ENCODE measurements at places on chromosomes 11 and 22.

- no peak for DNase-seq
These were observed 28.5 kb downstream of the PRDM11 start for GRCh38 chr11:45174963-45175362.

GRCh38 chr22:50479721-50480120, 1.6 kb upstream of the ADM2 start:
- no peak for DNase-seq

- DNase-seq = no peak
These were observed 7.7 kb downstream of the SCO2 start for GRCh38 chr22:50517495-50518260.

GRCh38 chr22:27581688-27582087, 219.9 kb downstream of the MN1 start:
- DNase-seq = no peak

DNA sequence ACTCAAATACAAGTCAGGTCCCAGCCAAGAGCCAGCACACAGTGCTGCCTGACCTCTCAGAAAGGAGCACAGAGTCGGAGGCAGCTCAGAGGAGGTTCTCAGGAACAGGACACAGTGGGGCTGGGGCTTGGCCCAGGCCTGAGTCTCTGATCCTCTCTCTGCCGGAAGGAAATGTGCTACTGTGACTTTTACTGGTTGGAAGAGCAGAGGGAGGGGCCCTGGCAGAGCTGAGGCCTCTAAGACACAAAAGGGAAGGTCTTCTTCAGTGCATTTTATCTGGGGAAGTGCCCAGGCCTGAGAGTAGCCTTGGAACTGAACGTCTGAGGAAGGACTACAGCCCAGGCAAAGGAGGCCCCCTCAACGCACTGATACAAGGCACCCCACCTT, 16.2 kb upstream of the CASTOR1 start:
- no peak for DNase-seq

DNA sequence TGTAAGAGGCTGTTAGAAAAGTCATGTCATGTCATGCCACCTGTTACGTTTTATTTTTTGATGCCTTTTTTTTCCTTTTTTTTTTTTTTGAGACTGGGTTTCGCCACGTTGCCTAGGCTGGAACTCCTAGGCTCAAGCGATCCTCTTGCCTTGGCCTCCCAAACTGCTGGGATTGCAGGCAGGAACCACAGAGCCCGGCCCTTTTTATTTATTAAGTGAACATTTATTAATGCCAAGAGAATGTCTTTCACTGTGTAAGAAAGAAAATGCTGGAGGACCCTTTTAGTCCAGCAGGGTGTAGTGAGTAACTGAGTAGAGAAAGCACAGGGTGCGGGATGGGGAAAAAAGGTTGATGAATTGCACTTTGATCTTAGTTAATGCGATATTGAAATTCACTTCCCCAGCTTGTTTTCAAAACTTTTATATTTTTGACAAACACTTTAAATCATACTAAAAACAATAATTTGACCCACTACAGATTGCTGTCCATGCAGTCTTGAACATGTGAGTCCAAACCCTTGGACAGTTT, 2.3 kb upstream of the XBP1 start:
- no peak for DNase-seq

DNA sequence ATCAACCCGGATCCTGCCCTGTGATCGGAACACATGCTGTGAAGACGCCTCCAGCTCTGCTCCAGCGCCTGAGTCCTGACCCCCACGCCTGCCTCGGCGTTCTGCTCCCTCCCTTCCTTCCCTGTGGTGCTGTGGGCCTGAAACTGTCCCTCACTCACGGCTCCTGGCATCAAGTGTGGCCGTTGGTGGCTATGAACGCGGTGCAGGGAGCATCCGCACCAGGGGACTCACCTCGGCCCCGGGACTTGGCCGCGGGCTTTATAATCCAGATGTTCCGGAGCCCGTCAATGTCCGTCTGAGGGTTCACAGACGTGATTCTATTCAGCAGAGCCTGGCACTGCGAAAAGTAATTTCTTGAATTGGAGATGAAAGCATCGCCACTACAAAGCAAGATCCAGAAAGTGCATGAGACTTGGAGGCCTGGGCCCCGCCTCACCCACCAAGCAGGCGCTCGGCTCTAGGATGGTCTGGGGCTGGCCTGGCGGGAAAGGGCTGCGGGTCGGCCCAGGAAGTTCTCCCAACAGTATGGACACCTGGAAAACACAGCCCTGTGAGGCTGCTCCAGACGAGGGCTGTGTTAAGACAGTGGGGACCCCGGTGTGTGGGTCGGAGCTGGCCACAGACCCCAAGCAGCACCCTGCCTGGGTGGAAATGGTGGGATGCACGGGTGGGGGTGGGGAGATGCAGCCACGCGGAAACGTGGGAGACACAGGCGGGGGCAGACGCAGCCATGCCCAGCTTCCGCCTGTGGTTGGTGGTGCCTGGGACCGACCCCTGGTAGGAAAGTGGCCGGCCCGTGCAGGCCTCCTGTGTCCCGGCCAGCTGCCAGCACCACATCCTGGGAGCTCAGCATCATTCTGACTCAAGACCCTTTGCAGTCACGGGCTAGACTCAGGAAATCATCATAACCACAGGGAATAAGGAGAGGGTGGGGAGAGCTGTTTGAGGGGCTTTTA, 21.8 kb upstream of the IL17REL start:
- no peak for DNase-seq

- DNase-seq = no peak
These were observed 696 bp upstream of the MICAL2 start for GRCh38 chr11:12109591-12110196.

Measured in NCI-H2107 (cell line).